Progenitor cell of endocrine pancreas (in vitro differentiated cells): ENCODE measurements at places on chromosomes 1 and 21. TPM values are rescaled to one million over a fixed set of nuclear protein-coding genes. Genes with fewer than 3 reads are reported as not detected.

Gene MMP23B
- 4.4 and 5.3 TPM in 2 replicates for total RNA-seq

Gene VWA1
- 29.7 and 36.8 TPM in 2 replicates for total RNA-seq

Gene ANGPTL1
- total RNA-seq, result 0.22 TPM in 1 of 2 replicates, not detected in the other

Gene SIPA1L2
- 37.6 and 41.0 TPM in 2 replicates for total RNA-seq

Gene EPHB2
- total RNA-seq, result 64.2 and 69.4 TPM in 2 replicates

Gene PTGER3
- 3.0 and 3.1 TPM in 2 replicates for total RNA-seq
